Stimulated activated naive B cell treated with anti-CD40 and anti-IgM and Interleukin-4, amounts not matched to agents 10 μg/mL and 1 μg/mL and 100 μg/mL, for 72 hours (primary cell): ENCODE measurements at places on chromosomes 2 and 18.

DNA sequence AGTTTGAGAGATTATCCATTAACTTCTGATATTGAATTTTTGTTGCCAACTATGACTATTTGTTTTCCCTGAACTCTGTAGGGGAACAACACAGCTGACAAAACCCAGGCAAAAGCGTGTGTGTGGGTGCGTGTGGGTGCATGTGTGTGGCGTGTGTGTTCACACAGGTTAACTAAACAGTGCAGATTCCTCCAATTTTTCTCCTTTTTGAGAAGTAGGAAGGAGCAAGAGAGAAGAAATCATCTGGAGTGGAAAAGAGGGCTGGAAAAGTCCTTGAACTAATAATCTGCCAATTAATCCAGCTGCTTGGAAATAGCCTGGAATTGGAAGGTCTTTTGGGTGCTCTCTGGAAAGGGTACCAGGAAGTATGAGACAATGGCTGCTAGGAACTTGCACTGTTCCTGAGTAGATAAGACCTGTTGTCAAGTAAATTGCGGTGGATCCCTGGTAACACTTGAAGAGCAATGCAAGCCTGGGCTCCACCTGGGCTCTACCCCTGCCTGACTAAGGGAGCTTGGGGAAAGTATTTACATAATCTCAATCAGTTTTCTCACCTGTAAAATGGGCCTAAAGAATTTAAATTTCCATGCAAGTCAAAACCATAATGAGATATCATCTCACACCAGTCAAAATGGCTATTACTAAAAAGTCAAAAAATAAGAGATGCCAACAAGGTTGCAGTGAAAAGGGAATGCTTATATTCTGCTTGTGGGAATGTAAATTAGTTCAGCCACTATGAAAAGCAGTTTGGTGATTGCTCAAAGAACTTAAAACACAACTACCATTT is 40.5 kb upstream of the IL1R1 start:
- no peak for DNase-seq

GRCh38 chr18:29078273-29078672 is 901.3 kb upstream of the CDH2 start:
- DNase-seq = no peak

DNA sequence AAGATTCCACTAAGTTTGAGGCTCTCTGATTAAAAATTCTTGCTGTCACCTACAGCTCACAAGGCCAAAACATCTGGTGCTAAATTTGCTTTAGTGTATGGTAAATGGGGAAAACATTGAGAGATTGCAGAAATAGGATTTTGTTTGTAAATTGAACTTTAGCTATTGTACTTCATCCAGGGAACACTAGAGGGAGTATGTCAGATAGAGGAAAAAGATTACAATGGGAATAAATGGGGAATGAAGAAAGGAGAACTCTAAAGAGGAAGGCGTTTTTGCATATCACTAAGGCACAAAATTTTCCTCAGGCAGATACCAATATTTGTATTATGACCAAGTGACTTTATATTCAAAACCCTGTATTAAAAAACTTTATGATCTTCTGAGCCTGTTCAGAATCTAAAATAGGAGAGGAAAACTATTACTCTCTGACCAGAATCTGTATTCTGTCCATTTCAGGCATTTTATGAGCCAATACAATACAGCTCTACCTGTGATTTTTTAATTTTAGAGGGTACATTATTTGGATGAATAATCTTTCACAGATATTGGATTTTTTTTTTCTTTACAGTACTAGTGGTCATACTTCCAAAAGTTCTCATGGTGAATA is 52.3 kb upstream of the ITGB6 start:
- DNase-seq = no peak

DNA sequence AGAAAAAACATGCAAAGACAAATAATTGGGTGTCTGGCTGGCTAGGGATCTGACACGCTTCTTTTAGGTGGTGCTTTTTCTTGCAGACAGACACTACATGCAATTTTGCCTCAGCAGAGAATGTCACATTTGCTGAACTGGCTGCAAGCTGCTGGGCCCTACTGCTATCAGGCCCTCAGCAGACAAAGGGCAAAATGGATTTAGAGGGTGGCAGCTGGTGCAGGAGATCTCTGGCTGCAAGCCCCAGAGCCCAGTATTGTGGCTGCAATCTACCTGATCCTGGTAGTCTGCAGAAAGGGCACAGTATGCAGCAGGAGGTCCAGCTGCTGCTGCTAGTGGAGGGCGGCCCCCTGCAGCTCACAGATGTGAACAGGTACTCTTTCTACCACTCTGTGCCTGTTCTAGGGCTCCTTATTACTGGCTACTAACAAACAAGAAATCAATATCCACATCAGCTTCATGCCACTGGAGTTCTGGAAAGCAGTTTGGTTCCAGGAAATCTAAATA is 796.7 kb upstream of the CELF4 start:
- no peak for DNase-seq

DNA sequence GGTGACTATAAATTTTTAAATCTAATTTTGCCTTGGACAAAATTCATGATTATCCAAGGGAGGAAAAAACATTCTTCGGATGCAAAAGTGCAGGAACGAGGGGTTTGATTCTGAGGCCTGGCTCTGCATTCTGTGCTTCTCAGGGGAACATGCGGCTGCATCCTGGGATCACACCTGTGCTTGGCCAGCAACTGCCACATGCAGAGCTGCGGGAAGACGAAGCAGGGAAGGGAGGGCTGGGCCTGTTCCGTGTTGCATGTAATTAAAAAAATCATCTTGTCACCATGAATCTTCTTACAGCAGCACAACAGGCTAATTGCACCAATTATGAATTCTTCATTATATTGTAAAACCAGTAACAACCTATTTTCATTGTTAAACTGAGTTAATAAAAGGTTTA is 158.0 kb upstream of the ALKAL2 start:
- no peak for DNase-seq

DNA sequence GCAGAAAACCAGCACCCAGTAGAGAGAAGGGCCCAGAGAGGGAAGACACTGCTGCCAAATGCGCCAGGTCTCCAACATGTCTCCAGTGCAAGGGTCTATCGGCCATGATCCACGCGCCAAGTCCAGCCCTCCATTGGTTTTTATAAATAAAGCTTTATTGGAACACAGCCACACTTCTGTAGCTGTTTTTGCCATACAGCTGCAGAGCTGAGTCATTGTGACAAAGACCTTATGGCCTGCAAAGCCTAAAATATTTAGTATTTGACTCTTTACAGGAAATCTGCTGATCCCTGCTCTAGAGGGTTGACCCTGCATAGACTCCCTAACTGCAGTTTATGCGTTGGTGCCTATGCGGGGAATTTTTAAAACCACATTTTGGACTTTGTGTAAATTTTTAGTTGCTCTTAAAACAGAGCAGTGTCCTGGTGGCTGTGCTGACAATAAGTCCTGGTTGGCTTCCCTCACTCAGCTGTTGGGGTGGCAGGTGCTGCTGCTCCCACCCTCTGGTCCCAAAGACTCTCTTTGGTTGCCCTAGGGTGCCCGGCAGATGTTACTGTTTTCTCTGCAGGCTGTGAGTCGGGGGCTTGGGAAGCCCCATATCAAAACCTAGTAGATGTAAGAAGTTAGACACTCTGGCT is 154.9 kb downstream of the CTIF start:
- no peak for DNase-seq

DNA sequence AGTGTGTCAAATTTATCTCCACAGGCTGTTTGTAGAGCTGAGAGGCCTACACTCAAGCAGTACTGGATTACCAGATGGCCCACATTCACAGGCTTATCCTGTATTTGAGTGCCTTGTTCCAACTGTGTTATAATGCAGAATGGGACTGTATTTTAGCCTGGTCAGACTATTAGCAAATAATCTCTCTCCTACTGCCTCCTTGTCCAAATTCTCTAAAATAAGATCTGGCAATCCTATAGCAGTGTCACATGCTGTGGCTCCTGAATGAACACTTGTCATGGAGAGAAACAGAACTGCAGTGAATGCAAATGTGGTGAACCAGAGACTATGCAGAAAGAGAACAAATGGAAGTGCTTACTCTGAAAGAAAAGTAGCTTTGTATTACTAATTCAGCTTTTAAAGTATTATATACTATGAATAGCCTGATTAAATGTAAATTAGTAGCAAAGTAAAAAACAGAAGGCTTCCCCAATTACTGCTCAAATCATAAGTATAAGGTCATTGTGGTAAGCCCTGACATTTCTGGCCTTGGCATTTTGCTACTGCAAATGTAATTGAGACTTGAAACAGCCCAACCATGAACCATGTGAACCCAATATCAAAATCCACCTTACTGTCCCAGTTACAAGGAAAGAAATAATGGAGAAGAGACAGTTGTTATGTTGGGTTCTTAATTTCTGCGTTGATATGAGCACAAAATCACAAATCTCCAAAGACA is 80.0 kb downstream of the MAP4K3 start:
- DNase-seq = no peak

DNA sequence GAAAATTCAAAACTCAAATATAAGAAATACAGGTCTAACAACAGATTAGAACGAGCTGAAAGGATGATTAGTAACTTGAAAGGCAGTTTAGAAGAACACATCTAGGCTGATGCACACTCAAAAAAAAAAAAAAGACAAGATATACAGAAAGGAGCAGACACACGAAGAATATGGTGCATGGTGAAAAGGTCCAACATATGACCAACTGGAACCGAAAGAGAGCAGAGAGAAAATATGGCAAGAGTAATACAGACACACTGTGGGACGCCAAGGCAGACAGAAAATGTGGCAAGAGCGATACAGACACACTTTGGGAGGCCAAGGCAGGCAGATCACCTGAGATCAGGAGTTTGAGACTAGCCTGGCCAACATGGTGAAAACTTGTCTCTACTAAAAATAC is 39.8 kb downstream of the NDUFA10 start:
- no peak for DNase-seq

GRCh38 chr2:10668402-10669012 is 21.3 kb downstream of the NOL10 start:
- DNase-seq = no peak

GRCh38 chr2:24220554-24221291 is 45.9 kb downstream of the FAM228A start:
- no peak for DNase-seq

DNA sequence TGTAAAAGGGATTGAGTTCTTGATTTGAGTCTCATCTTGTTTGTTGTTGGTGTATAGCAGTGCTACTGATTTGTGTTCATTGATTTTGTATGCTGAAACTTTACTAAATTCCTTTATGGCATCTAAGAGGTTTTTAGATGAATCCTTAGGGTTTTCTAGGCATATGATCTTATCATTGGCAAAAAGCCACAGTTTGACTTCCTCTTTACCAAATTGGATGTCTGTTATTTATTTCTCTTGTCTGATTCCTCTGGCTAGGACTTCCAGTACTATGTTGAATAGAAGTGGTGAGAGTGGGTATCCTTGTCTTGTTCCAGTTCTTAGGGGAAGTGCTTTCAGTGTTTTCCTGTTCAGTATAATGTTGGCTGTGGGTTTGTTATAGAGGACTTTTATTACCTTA is 4.8 kb downstream of the ANKAR start:
- no peak for DNase-seq

DNA sequence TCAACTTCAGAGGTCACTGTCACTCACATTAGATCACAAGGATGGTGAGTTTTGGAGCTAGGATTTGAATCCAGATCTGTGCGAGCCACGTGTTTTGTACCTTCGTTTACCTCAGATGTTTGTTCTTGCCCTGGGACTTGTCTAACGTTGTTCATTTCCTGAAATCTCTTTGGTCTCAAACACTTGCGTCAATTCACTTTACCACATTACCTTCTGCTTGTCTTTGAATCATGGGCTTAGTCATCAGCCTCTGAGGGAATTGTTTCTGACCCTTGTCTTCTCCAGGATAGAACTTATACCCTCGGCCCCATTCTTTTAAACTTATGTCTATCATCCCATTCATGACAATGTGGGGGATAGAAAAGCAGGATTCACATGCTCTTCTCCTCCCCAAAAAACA is 282.7 kb downstream of the DCDC2C start:
- no peak for DNase-seq

GRCh38 chr2:174572556-174572955 is 25.0 kb downstream of the WIPF1 start:
- DNase-seq = no peak

DNA sequence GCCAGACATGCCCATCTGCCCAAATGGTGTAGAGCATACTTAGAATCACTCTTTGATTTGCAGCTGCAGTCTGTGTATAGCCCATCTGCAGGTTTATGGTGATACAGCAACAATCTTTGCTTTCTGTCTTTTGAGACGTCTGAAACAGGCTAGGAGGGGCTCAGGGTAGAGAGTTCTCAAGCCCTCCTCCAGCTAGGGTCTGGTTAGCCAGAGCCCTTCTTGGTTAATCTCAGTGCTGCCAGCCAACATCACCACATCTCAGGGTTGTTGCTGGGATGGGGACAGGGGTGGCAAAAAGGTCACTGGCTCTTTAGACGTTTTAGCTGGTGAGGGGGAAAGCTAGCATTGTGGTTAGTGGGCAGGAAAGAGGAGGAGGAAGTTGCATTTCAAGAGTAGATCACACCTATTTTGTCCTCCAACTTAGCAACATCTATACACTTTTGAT is 136.6 kb upstream of the ACAA2 start:
- no peak for DNase-seq
